Lower lobe of right lung (tissue), 2 donors: ENCODE measurements at places on chromosomes 13 and 19. TPM values are rescaled to one million over a fixed set of nuclear protein-coding genes. Genes with fewer than 3 reads are reported as not detected.

- peak; percentile 97 for DNase-seq
- H3K4me1 ChIP-seq = peaks cover 4% of the 10 kb centered on the region
- peak within 1 kb of the TSS; percentile 81 for H3K4me3 ChIP-seq
- H3K36me3 ChIP-seq = no peaks in the 10 kb centered on the region
- H3K27ac ChIP-seq = peak within 1 kb of the TSS; percentile 88
Measured at GRCh38 chr13:96053003-96053703, at the start of gene UGGT2. Gene UGGT2 (minus strand): TSS chr13:96053401. CDS start chr13:96053312, 89 bp downstream.

DNA sequence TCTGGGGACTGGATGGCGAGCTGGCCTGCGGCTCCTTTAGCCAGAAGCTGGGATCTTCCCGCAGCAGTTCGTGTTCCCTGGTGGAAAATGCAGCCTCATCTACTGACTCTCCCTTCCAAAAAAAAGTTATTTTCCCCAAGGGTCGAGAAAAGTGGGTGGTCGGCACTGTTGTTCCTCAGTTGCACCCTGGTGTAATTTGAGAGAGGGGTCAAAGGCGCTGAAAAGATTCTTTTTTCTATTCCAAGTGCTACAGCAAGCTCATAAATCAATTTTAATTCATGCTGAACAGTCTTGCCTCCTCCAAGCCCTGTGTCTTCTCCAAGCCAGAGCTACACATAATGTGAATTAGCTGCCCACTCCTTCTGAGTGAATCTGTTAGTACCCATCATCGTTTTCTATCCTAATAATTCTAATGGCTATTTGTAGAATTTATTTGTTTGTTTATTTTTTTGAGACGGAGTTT lies 774 bp downstream of the SLC25A15 start:
- no peak for DNase-seq
- H3K4me1 ChIP-seq = peaks cover 6% of the 10 kb centered on the region
- peak overlapping the region; percentile 84 for H3K27ac ChIP-seq

- H3K27me3 ChIP-seq = no peaks in the 10 kb centered on the region
- no peak overlapping the region for H3K4me3 ChIP-seq
- H3K36me3 ChIP-seq = peaks cover 17% of the 10 kb centered on the region
- no peak overlapping the region for H3K27ac ChIP-seq
- H3K4me1 ChIP-seq = peaks cover under 1% of the 10 kb centered on the region
Measured at GRCh38 chr13:29761160-29761559, 89.3 kb downstream of the UBL3 start.

The RUBCNL gene
- 3.5 TPM for total RNA-seq

The ZSCAN1 gene
- total RNA-seq = not detected

GRCh38 chr13:52852444-52852843 lies 4.0 kb upstream of the PCDH8 start:
- H3K27me3 ChIP-seq = peaks cover 70% of the 10 kb centered on the region
- no peak overlapping the region for H3K4me3 ChIP-seq
- no peaks in the 10 kb centered on the region for H3K36me3 ChIP-seq
- DNase-seq = no peak
- H3K4me1 ChIP-seq = peaks cover 11% of the 10 kb centered on the region
- no peak overlapping the region for H3K27ac ChIP-seq

DNA sequence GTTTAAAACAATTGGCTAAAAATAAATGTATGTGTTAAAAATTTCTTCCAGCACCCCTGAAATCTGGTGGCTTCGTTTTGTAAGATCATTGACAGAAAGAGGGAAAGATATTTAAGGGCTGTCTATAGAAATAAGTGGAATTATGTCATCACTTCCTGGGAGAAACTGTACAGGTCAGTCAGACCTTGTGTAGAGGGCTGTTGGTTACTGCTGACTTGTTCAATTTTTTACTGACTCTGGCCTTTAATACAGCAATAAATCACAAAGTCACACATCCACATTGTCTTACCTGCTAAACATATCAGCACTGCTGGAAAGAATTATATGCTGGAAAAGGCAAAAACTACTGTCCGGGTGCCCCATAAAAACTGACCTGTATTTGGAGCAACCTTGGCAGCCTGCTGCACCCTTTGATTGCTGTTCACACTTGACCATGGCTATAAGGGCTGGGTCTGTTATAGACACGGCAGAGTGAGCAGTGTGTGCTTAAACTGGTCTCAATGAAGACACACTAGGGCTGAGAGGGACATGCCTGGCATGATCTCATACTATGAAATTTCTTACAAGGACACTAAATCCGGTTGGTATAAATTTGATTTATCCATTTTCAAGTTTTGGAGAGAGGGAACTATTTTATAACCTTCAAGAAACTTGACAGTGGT lies 162.1 kb downstream of the NHLRC3 start:
- no peak for DNase-seq
- H3K27me3 ChIP-seq = no peaks in the 10 kb centered on the region
- no peak overlapping the region for H3K27ac ChIP-seq
- no peaks in the 10 kb centered on the region for H3K36me3 ChIP-seq
- no peak overlapping the region for H3K4me3 ChIP-seq

DNA sequence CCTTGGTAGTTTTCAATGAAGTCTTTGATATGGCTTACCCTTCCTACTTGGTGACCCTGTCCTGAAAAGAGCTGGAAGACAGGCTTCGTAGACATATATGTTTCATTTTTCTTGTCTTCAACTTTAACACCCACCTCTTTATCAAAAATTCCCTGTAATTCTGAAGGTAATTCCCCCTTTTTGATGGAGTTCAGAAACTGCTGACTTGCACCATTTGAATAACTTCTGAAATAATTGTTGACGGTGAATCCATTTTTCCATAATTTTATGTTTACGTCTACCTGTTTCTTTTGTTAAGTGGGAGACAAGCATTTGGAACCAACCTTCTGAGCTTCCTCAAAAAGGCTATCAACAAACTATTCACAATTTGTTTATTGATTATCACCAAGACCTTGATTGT lies 14.6 kb upstream of the ZNF177 start:
- H3K27ac ChIP-seq = no peak overlapping the region
- no peak overlapping the region for H3K4me3 ChIP-seq
- H3K4me1 ChIP-seq = no peaks in the 10 kb centered on the region
- H3K27me3 ChIP-seq = no peaks in the 10 kb centered on the region

DNA sequence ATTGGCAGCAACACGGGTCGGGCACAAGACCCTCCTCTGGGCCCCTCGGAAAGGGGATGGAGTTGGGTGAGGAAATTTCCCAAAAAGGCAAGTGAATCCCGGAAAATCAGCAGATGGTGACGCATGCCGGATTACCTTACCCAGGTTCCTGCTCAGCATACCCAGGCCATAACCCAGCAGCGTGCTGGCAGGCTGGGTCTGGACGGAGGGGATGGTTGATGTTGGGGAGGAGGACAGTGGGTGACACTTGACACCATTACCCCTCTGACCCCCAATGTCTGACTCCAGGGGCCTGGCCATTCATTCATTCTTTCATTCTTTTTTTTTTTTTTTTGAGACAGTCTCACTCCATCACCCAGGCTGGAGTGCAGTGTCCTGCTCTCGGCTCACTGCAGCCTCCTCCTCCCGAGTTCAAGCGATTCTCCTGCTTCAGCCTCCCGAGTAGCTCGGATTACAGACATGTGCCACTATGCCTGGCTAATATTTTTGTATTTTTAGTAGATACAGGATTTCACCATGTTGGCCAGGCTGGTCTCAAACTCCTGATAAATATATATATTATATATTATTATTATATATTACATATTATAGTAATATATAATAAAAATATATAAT lies 799 bp downstream of the PVR start:
- DNase-seq = peak; percentile 43
- H3K36me3 ChIP-seq = peaks cover 15% of the 10 kb centered on the region
- H3K4me3 ChIP-seq = peak overlapping the region; percentile 85
- H3K27ac ChIP-seq = peak overlapping the region; percentile 87
- peaks cover 33% of the 10 kb centered on the region for H3K4me1 ChIP-seq

- H3K27ac ChIP-seq = no peak overlapping the region
- H3K4me1 ChIP-seq = no peaks in the 10 kb centered on the region
- no peaks in the 10 kb centered on the region for H3K36me3 ChIP-seq
- H3K4me3 ChIP-seq = no peak overlapping the region
Measured at GRCh38 chr13:39816936-39817335, 161.5 kb downstream of the COG6 start.

DNA sequence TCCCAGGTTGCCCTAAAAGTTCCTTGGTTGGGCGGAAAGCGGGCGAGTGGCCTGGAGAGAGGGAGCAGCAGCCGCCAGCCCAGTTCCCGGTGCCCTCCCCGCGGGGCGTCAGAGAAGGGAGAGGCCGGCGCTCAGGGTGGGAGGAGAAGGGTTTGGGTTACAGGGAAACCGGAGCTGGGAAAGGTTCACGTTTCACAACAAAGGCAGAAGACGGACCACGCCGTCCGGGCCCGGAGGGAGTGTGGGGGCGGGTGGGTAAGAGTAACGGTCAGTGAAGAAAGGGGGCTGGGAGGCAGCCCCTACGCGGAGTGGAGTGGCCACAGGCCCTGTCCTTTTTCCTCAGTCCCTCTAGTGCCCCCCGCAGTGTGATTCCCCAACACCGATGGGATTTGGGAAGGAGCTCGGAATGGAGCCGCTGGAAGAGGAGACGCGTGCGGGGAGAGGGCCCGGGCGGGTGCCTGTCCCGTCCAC lies 1.6 kb downstream of the SIX5 start:
- peaks cover 18% of the 10 kb centered on the region for H3K27me3 ChIP-seq
- H3K36me3 ChIP-seq = peaks cover 4% of the 10 kb centered on the region
- DNase-seq = peak; percentile 77

DNA sequence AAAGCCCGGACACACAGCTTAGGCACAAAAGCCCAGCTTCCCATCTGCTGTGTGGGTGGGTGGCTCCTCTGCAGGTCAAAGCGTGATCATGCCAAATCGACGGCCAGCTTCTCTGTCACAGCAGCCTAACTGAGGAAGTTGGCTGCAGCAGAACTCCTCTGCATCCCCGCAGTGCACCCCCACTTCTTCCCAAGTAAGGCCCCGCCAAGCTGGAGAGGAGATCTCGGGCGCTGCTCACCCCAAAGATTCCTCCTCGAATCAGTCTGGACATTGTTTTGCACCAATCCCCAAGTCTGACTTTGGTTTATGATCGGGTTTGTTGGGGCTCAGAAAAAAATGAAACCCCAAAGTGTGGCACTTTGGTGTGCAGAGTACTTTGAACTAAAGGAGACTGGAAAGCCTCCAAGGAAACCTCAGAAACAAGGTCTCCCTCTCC lies 19.7 kb upstream of the CPB2 start:
- DNase-seq = peak; percentile 59
- no peak overlapping the region for H3K27ac ChIP-seq
- H3K4me3 ChIP-seq = no peak overlapping the region
- H3K27me3 ChIP-seq = no peaks in the 10 kb centered on the region

DNA sequence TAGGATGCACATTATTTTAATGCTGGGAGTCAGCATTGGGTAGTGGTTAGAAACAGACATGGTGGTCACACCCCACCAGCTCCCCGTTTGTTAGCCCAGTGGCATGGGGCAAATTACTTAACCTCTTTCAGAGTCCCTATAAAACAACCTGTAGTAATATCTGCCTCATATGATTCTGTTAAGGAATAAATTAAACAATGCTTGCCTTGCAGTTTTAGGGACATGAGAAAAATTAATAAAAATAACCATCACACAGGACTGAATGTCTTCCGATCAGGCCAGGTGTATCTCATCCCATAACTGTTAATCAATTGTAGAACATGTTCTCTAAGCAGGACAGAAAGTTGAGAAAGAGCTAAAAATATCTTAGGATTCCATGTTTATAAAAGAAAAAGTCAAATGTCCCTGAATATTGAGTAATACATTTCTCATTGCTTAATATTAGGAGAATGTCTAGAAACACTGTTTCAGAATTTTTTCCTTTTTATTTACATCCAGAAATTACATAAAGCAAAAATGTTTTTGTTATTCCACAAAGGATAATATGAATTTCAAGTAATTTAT lies 196.5 kb downstream of the GPC6 start:
- H3K4me1 ChIP-seq = peaks cover 4% of the 10 kb centered on the region
- H3K27me3 ChIP-seq = no peaks in the 10 kb centered on the region
- no peak overlapping the region for H3K27ac ChIP-seq
- H3K36me3 ChIP-seq = no peaks in the 10 kb centered on the region
- no peak overlapping the region for H3K4me3 ChIP-seq

GRCh38 chr19:47471733-47472457 lies at the start of gene SLC8A2:
Gene SLC8A2 (minus strand): TSS chr19:47471893. CDS start chr19:47466403, 5,490 bp downstream.
- no peak within 1 kb of the TSS for H3K4me3 ChIP-seq
- no peak within 1 kb of the TSS for H3K27ac ChIP-seq
- H3K27me3 ChIP-seq = peaks cover 46% of the 10 kb centered on the region
- no peaks in the 10 kb centered on the region for H3K36me3 ChIP-seq
- DNase-seq = no peak

The SPACA4 gene
- total RNA-seq = not detected

The FLT1 gene
- total RNA-seq = 41.9 TPM

The DBP gene
- 17.7 TPM for total RNA-seq

The PSG11 gene
- not detected for total RNA-seq

DNA sequence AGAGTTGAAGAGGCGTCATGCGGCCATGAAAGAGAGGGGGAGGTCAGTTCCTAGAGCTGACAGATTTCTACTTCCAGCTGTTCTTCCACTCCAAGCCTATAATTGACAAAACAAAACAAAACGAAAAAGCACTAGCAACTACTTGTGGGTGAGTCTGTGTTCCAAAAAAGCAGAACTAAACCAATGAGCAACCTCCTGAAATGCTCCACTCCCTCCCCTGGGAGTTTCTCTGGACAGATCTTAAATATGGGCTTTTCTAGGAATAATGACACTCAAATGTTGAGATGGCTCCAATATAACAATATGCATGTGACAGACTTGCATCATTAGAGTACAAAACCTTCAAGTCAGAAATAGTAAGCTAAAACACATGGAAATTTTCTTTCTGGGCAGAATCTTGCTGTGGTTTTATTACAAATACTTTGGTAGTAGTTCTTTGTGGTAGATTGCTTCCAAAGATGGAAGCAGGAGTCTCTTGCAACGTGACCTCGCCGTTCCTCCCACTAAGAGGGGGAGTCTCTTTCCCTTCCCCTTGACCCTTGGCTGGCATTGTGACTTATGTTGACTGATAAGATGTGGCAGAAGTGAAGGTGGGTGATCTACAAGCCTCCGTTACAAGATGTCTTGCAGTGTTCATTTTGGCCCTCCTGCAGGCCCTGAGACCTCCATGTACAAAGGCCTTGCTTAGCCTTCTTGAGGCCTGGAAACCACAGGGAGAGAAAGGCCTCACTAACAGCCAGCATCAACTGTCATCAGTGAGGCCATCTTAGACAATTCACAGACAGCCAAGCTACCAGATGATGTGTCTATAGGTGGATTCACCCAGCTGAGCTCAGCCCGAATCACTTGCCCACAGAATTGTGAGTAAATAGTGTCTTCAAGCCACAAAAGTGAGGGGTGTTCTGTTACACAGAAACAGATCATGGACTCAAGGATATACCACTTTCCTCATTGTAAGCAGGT lies 173.1 kb upstream of the RFC3 start:
- peaks cover 39% of the 10 kb centered on the region for H3K4me1 ChIP-seq
- peak overlapping the region; percentile 74 for H3K27ac ChIP-seq
- no peak for DNase-seq
- no peaks in the 10 kb centered on the region for H3K36me3 ChIP-seq
